ENCODE measurements at places on chromosomes 1 and 21.

DNA sequence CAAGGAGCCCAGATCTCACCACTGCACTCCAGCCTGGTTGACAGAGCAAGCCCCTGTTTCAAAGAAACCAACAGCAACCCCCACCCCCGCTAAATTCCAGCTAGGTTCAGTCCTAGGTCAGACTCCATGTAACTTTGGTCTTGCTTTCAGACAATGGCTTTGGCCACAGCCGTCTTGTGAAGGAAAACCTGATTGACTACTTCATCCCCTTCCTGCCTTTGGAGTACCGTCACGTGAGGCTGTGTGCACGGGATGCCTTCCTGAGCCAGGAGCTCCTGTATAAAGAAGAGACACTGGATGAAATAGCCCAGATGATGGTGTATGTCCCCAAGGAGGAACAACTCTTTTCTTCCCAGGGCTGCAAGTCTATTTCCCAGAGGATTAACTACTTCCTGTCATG, 12.9 kb downstream of the TOR3A start:
- no peak for DNase-seq

GRCh38 chr1:205961991-205962820, 18.9 kb upstream of the SLC26A9 start:
- no peak for DNase-seq

- no peak for DNase-seq
These were observed 75.2 kb upstream of the NEK2 start for GRCh38 chr1:211750599-211750998.

DNA sequence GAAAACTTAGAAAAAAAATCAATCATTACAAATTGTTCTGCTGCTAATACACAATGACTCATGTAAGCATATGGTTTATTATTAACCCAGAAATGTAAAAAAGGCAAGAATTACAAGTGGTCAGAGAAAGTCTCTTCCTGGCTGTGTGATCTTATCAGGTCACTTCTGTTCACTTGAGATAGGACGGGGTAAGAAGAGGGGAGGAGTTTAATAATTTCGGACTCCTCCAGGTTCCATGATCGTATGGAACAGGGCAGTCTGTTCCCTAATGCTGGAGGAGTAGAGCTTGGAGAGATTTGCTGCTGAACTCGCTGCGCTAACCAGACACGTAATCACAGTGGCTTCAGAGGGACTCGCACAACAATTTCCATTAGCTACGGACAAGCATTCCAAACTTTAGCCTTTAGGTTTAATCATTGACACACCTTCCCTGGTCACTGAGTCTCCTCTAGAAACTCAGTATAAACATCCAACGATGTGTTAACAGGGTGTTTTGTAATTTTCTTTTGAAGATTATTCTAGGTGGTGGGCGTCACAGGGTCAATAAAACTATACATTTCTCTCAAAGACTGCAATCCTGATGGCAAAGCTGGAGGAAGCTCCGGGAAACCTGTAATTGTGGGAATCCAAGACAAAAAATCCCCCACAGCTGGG, 1.3 kb downstream of the CRYZ start:
- DNase-seq, result no peak

GRCh38 chr1:34865981-34866761, 6.6 kb upstream of the SMIM12 start:
- DNase-seq, result no peak
